ENCODE measurements at places on chromosomes 4 and X.

DNA sequence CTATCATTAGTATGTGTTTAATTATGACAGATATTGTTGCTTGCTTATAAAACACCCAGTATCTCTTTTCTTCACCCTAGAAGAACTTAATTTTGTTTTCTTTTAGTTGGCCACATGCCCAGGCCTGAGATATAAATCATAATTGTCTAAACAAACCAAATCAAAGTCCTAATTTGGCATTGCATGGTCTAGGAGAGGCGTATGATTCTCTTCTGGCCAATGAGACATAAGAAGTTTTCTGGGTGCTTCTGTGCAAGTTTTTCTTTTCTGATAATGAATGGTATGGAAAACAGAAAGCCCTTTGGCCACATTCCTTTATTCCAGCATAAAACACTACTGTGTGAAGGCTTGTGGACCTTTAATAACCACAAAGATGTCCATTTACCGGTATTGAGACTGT is 192.9 kb upstream of the CTSO start:
- no peak for DNase-seq

- no peak for DNase-seq
Measured at GRCh38 chr4:18980516-18981233, 959.1 kb upstream of the LCORL start.

DNA sequence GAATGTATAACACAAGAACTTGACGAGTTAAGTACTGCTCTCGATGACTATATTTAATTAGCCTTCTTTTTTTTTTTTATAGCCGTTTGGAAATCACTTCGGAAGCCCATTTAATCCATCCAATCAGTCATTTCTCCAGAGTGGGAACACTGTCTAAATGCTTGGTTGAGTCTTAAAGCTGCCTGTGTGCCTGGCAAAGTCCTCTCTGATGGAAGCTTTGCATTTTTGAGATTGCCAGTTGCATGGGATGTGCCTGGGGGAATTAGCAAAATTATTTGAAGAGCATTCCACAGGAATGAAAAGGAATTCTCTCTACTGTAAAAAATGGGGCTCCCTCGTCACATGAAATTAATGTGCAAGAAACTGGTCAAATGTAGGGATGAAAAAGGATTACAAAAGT is 398.8 kb upstream of the RPS6KA3 start:
- no peak for DNase-seq

- DNase-seq = no peak
Measured at GRCh38 chr4:103720661-103721060, 876 bp upstream of the TACR3 start.

GRCh38 chr4:138049355-138049754 is 192.8 kb downstream of the SLC7A11 start:
- DNase-seq = no peak

DNA sequence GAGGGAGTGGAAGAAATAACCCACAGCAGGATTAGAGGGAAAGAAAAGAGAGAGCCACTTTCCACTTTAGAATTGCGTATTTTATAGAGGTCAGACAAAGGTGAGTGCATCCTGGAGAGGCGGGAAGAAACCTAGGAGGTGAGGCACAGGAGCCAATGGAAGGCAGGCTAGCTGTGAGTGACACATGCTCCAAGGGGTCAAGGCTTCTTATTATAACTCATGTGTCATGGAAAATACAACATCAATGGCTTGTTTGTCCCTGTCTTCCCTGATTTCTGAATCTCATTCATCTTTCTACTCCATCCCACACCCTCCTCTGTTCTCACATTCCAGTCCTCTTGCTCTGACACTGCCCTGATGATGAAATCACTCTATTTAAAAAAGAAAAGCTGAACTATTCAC is 14.4 kb downstream of the ANXA3 start:
- no peak for DNase-seq

DNA sequence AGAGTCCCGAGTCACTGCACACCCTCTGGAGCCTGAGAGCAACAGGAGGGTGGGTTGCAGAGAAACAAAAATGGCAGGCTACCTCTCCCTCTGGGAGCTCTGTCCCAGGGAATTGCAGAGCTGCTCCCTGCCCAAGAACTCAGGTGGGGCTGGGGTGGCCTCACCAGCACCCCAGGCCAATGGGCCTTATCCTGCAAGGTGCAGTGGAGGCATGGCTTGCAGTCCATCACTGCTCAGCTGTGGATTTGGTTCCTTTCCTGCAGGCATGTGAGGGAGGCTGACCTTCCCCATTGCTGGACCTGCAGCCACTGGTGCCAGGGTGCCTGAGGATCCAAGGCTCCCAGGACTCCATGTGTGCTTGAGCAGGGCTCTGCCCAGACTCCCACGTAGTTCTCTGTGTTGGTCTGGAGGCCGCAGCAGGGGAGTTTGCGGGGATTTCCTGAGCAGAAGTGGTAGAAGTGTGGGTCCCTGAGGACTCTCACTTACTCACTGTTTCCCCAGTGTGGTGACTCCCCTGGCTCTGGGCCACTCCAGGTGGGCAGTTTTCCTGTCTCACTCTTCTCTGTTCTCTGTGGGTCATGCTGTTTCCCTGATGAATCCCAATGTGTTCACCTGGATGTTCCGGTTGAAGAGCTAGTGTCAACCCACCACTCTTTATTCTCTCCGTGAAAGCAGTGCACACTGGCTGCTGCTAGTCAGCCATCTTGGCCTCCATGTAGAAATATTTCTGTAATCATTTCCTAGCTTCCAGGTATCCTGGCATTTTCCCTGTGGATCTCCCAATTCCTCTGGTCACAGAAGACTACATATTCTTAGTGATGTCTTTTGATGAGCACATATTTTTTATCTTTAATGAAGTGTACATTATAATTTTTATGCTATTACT is 82.3 kb downstream of the ARHGAP24 start:
- no peak for DNase-seq

- no peak for DNase-seq
Measured at GRCh38 chr4:182653596-182653995, 263.6 kb downstream of the DCTD start.

DNA sequence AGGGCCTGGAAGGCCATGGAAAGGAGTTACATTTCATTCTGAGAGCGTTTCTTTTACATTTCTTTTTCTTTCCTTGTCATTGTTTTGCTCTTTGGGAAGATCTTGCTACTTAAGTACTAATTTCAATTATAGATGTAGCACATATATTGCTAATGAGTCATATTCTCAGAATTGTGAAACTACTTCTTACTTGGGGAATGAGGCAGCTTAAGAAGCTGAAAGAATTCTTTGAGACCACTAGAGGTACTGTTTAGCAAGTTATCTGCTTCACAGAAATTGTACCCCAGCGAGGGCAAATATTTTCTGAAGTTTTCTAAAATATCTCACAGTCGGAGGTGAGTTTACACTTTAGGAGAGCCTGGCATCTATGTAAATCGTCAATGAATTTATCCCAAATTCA is 100.6 kb downstream of the AFF2 start:
- no peak for DNase-seq

DNA sequence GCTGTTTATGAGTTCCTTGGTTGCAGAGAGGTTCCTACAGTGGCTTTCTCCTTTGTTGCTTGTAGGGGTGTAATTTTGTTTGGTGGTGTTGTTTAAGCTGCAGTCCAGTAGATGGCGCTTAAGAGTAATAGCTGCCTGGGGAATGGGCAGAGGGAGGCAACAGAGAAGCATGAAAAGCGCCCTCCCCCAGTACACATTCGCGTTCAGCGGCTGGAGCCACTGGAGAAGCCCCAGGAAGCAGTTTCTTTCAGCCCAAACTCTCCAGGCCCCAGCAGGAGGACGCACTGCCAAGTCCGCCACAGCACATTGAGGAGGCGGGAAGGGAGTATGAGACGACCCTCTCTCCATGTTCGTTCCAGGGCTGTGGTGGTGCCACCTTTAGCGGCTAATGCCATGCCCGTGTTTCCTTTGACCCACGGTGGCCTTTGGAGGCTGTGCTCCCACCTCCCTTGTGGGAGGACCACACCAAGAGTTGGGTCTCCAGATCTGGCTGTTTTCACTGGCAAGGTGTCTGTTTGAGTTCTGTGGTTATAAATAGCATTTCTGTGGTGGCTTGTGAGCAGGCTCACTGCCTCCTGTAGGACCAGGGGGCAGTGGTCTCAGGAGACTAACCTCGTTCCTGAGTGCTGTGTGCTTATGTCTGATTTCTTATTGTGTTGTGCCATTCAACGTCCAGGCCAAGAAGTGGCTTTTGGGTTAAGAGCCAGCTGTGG is 252.3 kb downstream of the ARHGAP10 start:
- no peak for DNase-seq

GRCh38 chr4:56323327-56323726 is 64.0 kb downstream of the AASDH start:
- no peak for DNase-seq

DNA sequence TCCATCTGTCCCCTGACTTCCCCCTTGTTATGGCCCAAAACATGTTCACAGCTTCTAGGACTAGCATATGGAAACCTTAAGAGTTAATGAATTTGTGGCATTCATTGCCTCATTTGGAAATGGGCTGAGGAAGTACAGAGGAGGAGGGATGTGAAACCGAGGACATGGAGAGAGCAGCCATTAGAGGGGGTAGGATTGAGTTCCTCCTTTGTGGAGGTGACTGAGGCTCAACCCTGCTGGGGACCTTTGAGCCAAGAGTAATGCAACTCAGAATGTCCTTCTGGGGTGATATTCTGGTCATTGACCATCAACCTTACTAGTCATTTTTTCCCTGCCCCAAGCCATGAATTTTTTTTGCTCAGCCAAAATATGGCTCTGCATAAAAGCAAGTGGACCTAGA is 109.4 kb downstream of the ZNF518B start:
- DNase-seq = no peak

- no peak for DNase-seq
Measured at GRCh38 chr4:107497054-107497453, 223.0 kb downstream of the PAPSS1 start.

GRCh38 chr4:10877076-10877475 is 192.5 kb upstream of the CLNK start:
- no peak for DNase-seq

DNA sequence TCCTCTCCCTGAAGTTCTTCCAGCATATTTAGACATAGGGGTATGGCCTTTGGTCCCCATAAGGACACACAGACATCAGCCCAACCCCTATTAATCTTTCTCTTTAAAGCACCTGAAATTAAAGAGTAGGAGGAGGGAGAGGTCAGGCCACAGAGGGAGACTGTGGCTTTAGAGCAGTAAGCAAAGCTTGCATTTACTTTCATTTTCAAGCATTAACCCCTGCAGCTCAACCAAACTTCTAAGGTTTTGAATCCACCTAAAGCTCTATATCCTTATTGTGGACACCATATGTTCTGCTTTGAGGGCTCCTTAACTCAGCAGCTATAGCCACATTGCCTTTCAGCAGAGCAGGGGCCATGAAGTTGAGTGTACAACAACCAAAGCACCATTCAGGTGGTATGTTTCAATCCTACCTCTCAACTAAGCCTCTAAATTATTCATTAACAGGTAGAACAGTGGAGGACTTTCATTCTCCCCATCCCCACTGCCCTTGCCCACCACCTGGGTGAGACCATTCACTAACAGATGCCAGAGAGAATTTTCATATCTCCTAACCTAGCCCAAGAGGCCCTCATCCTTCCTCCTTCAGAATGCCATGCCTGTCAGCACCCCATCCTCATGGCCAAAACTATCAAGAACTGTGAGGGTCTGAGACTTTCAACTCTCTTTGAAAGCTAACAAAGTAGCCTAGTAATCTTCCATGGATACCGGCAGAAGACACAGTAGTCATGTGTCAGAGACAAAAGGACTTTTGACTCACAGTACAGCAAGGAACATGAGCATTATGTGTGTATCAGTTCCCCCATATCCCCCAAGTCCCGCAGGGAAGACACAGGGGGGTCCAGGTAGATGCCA is 20.8 kb downstream of the LIN54 start:
- no peak for DNase-seq

DNA sequence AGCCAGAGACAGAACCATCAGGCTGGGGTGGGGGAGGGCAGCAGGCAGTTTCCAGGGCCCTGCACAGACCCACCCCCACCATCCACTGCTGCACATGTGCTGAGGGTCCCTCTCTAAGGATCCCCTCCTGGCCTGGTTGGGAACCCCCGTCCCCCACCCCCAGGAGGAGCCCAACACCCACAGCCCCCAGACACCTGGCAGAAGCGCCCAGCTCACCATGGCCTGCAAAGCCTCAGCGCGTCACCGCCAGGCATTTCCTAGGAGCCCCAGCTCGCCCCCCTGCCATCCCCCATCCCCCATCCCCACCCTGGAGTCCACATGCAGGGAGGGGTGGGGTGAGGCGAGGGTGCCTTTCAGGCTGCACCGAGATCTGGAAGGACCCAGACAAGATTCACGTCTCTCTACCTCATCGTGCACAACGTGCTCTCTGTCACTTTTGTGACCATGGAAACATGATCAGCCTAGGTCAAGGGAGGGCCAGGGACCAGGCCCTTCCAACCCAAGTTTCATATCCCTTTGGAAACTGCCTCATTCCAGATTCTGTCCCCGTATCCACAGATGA is 9.3 kb downstream of the MXD4 start:
- DNase-seq = no peak

- no peak for DNase-seq
Measured at GRCh38 chr4:172155838-172156345, 342.7 kb downstream of the GALNTL6 start.

- no peak for DNase-seq
Measured at GRCh38 chrX:23598575-23598974, 68.7 kb upstream of the PRDX4 start.

GRCh38 chr4:85147481-85148076 is 181.1 kb upstream of the WDFY3 start:
- no peak for DNase-seq

DNA sequence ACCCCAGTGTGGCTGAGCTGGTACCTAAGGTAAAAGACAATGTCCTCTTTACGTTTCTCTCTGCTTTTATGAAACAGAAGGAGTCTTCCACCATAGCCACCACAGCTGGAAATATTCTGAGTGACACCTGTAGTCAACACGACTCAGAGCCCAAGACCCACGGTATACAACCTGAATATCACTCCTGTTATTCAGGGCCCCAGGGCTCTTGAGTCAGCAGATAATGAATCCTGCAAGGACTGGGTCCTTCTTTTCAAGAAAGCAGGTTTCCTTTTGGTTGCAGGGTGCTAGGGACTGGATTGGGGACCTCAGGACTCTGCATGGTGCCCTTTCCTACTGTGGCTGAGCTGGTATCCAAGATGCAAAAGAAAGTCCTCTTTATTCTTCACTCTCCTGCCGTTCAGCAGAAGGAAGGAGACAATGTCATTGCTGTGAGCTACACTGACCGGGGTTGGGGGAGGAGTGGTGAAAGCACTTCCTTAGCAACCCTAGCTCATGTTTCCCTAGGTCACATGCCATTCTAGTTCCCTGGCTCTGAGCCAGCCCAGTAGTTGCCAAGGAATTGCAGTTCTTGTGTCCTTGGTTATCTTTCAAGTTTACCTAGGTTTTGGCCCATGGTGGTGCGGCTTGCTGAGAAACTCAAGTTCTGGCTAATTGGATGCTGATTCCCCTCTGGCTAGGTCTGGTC is 23.7 kb upstream of the UNC5C start:
- DNase-seq = no peak
